Stimulated activated CD4-positive, alpha-beta T cell treated with anti-CD3 and anti-CD28 coated beads, TNF-alpha, amount 100 ng/mL, for 1 hour (primary cell): ENCODE measurements at places on chromosomes 6 and 20.

- DNase-seq: no peak
Observed at GRCh38 chr6:122752459-122752858, 27.1 kb upstream of the FABP7 start.

DNA sequence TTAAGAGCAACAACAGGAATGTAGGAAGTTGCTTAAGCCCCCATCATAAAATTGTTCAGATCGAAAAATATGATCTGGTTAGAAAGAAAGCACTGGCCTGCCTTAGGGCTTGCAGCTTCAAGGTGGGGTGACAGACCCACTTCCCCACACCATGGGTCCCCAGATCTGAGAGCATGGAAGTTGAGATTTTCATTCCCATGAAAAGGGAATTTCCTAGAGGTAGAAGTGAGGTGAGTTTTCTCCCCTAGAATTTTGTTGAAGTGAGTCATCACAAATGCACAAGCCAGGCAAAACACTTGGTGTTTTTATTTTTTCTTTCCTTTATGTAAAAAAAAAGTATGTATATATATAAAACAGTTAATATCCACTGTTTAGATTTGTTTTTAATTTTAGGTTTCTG, 213.6 kb upstream of the SUPT3H start:
- DNase-seq: no peak

DNA sequence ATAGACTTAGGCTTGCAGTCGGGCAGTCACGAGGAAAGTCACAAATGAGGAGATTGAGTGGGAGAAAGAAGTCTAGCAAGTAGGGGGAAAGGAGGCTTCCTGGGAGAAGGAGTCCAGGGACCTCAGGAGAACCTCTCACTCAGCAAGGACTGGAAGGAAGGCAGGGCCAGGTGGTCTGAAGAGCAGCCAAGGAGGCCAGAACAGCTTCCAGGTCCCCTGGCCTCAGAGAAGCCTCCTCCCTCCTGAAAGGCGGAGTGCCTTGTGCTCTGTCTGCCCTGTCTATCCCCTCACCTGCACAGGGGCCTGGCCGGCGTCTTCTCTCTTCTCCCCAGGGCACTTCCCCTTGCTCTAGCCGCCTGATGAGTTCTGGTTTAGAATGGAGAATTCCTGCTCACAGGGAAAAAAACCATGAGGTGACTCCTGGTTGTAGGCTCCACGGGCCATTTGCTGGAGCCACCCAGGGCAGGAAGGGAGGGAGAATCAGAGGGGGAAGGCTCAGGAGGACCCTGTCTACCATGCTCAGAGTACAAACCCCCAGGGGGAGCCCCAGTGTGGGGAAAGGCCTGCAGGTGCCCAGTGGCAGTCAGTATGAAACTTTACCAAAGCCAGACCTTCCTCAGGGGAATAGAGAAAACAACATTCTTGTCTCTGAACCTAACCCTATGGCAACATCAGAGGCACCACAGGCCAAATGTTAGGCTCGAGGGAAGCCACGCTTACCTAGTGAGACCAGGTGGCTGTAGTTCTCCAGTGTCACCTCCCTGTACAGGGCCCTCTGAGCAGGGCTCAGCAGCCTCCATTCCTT, 11.2 kb downstream of the ZNF337 start:
- DNase-seq: no peak

- DNase-seq: no peak
Observed at GRCh38 chr6:150004101-150004782, 21.1 kb downstream of the RAET1L start.

- DNase-seq: no peak
Observed at GRCh38 chr6:63263444-63263843, 52.2 kb downstream of the FKBP1C start.

DNA sequence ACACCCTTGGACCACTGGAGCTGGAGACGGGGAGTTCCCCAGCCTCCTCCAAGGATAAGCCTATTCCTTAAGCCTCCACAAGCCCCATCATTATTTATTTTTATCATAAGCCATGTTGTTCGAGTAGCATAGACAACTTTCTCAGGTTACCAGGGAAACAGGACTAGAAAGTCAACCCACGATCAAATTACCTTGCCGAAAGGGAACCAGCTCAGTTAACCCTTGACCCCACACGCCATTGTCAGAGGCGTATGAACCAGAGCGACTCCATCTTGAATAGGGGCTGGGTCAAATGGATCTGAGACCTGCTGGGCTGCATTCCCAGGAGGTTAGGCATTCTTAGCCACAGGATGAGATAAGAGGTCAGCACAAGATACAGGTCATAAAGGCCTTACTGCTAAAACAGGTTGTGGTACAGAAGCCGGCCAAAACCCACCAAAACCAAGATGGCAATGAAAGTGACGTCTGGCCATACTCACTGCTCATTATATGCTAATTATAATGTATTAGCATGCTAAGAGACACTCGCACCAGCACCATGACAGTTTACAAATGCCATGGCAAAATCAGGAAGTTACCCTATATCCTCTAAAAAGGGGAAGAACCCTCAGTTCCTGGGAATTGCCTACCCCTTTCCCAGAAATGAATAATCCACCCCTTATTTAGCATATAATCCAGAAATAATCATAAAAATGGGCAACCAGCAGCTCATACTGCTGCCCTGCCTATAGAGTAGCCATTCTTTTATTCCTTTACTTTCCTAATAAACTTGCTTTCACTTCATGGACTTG, 22.4 kb downstream of the SYNJ2 start:
- no peak for DNase-seq

- no peak for DNase-seq
Observed at GRCh38 chr6:89977808-89978748, 83.8 kb downstream of the GJA10 start.

GRCh38 chr6:31035862-31036497, 25.7 kb downstream of the MUC22 start:
- DNase-seq: no peak

DNA sequence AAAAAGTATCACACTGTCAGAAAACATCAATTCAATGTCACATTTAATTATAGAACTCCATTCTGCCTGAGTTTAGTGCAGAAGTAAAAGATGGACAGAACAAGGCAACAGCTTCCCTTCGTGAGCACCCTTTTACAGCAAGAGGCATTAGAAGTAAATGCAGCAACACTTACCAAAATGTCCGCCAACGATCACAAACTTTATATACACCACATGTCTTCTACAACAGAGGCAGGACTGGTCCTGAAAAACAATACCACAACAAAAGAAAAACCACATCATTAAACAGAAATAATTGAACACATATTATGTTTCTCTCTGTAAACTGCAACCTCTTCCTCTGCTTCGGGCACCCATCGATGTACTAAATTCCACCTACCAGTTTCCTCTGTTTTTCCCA, 92.9 kb downstream of the FYN start:
- DNase-seq: no peak

DNA sequence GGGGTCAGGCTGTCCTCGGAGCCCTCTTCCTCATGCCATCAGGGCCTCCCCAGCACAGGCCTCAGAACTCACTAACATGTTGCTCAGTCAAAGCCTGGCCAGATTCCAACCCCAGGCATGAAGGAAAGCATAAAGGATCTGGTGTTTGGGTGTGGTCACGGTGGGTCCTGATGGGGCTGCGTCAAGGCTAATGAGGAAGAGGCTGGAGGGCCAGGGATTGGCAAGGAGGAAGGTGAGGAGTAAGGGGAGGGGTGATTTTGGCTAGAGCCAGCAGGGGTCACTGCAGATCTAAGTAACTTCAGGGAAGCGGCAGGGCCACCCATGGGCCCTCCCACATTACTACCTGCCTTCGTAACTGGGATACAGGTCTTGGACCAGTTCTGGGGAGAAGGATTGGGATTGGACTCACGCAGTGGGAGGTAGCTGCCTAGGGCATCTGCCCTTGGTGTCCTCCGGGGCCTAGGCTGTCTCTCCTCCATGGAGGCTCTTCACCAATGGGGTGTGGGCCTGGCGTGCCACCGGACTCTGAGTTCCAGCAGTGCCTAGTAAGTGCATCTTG, 36.2 kb upstream of the MRPS18A start:
- DNase-seq: peak; percentile 20

DNA sequence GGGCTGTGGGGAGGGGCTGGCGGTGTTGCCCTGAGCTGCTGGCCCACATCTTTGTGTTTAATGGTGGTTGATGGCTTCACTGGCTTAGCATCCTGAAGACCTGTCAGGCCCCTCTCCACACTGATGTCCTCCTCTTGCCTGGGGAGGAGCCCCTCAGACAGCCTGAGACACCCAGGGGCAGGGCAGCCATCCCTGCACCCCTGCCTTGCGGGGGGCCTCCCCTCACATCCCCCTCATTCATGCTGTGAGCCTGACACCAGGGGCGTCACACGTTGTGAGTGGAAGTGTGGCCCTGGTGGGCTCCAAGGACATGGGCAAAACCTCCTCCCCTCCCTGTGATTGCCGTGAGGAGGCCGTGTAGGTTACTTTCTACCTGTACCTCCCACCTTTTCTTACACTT, 152.7 kb downstream of the DTNBP1 start:
- no peak for DNase-seq

DNA sequence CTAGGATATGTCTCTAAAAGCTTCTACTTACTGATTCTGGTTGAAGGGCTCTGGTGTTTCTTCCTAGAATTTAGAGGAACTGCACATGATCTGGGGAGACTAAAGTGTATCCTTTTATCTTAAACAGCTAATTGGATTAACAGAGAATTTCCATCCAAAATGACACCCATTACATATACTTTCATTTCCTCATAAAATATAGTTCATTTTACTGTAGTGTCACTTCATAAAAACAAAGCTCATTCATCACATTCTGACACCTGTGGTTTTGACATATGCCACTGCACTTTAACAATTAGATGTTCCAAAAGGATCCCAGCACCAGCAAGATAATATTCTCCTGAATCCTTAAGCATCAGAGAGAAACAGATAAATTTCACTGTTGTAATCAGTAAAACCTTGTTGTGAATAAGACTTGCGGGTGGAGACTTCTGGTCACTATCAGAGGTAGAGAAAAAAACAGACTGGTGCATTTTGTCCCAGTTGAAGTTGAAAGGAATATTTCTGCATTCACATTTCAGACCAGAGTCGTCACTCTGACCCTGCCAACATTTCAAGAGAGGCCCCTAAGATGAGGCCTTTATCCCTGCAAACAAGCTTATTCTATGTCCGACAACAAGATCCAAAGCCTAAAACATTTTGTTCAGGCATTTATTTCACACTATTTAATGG, 175.3 kb upstream of the BMP5 start:
- DNase-seq: no peak

DNA sequence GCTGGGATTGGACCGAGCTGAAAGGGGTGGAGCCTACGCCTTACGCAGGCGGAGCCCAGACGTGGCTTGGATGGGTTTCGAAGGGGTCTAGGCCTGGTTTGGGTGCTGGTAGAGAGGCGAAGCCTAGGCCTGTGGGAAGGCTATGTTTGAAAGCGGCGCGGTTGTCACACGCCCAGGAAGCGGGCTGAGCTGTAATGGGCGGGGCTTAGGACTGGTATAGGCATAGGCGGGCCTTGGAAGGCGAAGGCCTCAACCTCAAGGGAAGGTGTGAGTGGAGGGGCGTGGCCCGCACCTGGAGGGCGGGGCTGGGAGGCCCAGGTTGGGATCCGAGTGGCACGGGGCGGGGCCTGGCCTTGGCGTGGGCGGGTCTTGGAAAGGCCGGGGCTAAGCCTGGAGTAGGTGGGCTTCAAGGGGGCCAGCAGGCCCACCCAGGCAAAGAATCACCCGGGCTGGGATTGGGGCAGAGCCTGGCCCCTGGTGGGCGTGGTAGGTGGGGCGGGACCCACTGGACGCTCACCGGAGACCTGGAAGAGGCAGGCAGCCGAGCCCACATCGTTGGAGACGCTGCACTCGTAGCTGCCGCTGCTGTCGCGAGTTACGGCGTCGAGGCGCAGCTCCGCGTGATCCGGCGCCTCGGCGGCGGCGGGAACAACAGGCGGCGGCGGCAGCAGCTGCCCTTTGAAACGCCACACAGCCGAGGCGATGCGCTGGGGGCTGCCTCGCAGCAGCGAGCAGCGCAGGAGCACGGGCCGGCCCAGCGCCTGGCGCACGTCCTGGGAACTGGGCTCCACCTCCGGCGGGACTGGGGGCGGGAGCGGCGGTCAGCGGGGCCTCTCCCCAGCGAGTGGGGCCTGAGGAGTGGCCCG, 49.0 kb downstream of the MDGA1 start:
- no peak for DNase-seq

DNA sequence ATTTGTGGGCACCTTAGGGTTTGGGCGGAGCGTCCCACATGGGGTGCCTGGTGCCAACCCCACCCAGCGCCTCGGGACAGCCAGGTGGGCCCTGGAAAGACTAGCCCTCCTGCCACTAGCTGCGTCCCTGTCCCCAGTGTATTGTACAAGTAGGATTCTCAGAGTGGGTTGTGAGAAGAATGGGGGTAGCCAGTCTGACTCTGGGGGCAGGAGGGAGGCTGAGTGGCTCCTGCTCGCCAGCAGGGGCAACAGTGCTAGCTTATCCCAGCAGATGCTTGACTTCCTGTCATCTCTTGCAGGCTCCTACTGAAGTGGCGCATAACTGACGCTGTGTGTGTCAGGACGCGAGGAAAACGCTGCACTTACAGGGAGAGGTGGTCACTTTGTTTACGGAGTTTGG, 9.3 kb downstream of the PSMA7 start:
- DNase-seq: no peak

- no peak for DNase-seq
Observed at GRCh38 chr6:87743454-87743853, 41.4 kb upstream of the AKIRIN2 start.

DNA sequence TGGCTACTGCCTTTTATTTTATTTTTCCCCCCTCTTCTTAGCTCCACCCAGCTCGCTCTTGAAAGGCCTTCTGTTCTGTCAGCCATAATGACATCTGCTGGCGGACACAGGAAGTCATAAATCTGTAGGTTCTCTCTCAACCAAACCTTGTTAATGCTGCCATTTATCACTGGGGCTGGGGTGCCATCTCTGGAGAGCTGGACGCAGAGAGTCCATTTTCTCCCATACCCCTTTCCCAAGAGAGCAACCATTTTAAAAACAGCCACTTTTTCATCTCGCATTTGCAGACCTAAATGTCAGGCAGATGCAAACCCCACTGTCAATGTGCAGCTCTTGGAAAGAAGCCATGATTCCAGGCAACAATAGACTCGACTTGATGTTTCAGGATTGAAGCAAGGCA, 13.0 kb upstream of the TSHZ2 start:
- no peak for DNase-seq

GRCh38 chr20:32291166-32291565, 13.7 kb downstream of the KIF3B start:
- no peak for DNase-seq

GRCh38 chr6:42503894-42504293, 52.2 kb upstream of the TRERF1 start:
- no peak for DNase-seq

DNA sequence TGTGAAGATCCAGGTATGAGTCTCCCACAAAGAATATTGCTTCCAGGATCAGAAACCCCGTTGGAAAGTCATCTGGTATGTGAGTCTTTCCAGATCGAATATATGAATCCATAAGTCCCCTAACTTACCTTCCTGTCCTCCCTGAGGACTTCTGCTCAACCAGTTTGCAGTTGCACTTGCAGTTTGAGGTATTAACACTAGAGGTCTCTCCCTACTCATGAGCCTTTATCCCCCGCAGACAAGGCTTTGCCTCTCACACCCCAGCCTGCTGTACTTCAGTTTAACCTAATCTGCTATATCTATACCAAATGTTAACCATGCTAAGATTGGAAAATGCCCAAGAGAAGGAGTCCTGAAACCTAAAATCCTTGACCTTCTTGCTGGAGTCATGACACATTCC, 135.3 kb upstream of the DEFB112 start:
- no peak for DNase-seq
